ENCODE measurements at places on chromosomes 3 and 15.

- DNase-seq, result no peak
Measured at GRCh38 chr3:32349184-32349583, 42.5 kb upstream of the CMTM7 start.

DNA sequence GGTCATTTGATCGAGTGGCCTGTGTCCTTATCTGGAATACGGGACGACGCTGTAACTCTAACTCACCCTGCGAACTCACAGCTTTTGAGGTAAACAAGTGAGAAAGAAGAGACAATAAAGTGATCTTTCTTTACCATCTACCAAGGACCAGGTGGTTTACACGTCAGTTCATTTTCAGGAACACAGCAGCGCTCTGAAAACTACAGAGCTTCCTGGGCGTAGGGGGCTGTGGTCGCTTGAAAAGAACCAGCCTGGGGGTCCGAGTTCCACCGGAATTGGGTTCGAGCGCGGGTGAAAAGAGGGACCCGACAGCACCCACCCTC lies 357 bp downstream of the KIAA1143 start:
- no peak for DNase-seq

GRCh38 chr3:30315447-30315846 lies 291.0 kb upstream of the TGFBR2 start:
- no peak for DNase-seq

GRCh38 chr3:129026728-129027543 lies 25.8 kb downstream of the EFCC1 start:
- peak; percentile 73 for DNase-seq

GRCh38 chr3:46906471-46907058 lies 29.0 kb downstream of the PTH1R start:
- DNase-seq, result no peak

- no peak for DNase-seq
Measured at GRCh38 chr15:60002528-60003218, 1.4 kb upstream of the FOXB1 start.

Data from stimulated activated CD8-positive, alpha-beta memory T cell treated with anti-CD3 and anti-CD28 coated beads, Interleukin-2, amount 100 ng/mL, for 1 hour (primary cell).